ENCODE measurements at places on chromosomes 5 and 9. TPM values are rescaled to one million over a fixed set of nuclear protein-coding genes. Genes with fewer than 3 reads are reported as not detected.
A peak's percentile ranks its signal among the peaks of the same experiment; 100 is the strongest.

Gene SYNPO
- 174 TPM for total RNA-seq

- no peak overlapping the region for H3K4me3 ChIP-seq
- peaks cover 2% of the 10 kb centered on the region for H3K4me1 ChIP-seq
- no peak for DNase-seq
Measured at GRCh38 chr9:105436783-105437182, 11.1 kb upstream of the FSD1L start.

Gene UNC5A
- 0.48 TPM for total RNA-seq

DNA sequence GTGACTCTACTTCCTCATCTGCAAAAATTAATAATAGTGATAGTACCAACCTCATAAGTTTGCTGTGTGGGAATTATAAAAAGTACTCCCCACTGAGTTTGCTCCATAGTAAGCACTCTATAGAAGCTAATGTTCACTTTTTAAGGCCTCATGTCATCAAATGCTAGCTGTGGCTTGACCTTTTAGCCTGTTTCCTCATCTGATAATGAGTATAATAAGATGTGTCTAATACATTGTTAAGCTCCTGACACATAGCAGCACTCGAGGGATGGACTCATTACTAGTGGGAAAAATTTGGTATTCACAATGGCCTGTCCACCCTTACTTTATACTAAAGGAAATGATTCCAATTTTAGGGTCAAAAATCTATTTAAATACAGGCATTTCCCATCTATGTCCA is 26.1 kb upstream of the CAST start:
- no peaks in the 10 kb centered on the region for H3K4me1 ChIP-seq
- no peak for DNase-seq
- H3K27me3 ChIP-seq, result no peaks in the 10 kb centered on the region
- no peak overlapping the region for H3K27ac ChIP-seq

DNA sequence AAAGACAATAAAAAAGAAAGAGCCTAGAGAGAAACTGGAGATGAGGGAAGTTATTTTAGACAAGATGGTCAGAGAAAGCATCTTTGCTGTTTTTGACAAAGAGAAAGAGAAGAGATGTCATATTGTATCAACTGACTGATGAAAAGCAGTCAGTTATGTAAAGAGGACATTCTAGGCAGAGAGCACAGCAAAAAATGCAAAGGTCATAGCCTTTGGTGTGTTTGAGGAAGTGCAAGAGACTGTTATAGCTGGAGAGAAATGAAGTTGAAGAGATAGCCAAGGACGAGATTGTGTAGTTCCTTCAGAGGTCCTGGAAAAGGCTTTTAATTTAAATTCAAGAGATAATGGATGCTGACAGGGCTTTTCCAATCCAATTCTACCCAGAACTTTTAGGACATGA is 342.4 kb downstream of the RASEF start:
- H3K27me3 ChIP-seq, result no peaks in the 10 kb centered on the region
- H3K4me3 ChIP-seq, result no peak overlapping the region
- no peaks in the 10 kb centered on the region for H3K36me3 ChIP-seq

Gene LCP2
- total RNA-seq, result 5.0 TPM

- H3K4me1 ChIP-seq, result peaks cover 18% of the 10 kb centered on the region
- H3K27ac ChIP-seq, result peak overlapping the region; percentile 82
- no peaks in the 10 kb centered on the region for H3K36me3 ChIP-seq
- H3K27me3 ChIP-seq, result no peaks in the 10 kb centered on the region
- peak; percentile 56 for DNase-seq
- peak overlapping the region; percentile 65 for H3K4me3 ChIP-seq
Measured at GRCh38 chr9:127567035-127567729, 44.9 kb upstream of the STXBP1 start.

- no peaks in the 10 kb centered on the region for H3K4me1 ChIP-seq
- no peaks in the 10 kb centered on the region for H3K27me3 ChIP-seq
- no peaks in the 10 kb centered on the region for H3K36me3 ChIP-seq
- no peak for DNase-seq
Measured at GRCh38 chr5:36724467-36725332, 118.3 kb downstream of the SLC1A3 start.

DNA sequence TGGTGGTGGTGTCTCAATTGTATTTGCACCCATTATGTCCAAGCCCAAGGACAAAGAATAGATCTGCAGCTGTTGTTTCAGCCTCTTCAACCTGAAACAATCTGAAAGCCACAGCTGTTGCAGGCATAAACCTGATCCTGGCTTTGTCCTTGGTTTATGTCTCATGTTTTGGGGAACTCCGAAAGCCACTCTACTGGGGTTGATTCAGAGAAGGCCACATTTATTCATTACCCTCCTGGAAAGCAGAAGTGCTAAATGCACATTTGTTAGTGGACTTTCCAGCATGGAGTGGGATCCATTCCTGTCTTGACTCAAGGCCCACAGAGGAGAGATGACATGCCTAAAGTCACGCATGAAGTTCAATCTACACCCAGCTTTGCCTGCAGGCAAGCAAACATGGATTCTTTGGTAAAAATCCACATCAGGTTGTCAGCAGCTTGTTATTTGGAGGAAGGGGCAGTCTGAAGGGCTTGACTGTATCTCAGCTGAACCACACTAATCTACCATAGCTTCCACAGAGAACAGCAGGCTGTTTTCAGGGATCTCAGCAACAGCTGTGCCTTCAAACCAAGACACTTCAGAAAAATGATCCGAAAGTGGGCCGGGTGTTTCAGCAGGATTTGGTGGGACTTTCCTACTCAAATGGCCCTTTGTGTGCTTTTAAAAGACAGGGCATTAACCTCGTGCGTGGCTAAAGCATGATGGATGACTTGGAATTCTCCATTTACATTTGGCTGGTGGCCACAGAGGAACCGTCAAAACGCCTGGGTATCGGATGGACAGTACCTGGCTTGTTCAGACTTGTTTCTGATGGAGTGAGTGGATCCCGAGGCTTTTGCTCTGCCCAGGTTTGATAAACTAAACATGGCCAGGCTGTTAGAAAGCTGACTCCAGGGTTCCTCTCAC is 36.2 kb upstream of the ADAM19 start:
- no peak for DNase-seq
- no peaks in the 10 kb centered on the region for H3K4me1 ChIP-seq
- H3K4me3 ChIP-seq, result no peak overlapping the region
- no peaks in the 10 kb centered on the region for H3K36me3 ChIP-seq
- no peaks in the 10 kb centered on the region for H3K27me3 ChIP-seq

DNA sequence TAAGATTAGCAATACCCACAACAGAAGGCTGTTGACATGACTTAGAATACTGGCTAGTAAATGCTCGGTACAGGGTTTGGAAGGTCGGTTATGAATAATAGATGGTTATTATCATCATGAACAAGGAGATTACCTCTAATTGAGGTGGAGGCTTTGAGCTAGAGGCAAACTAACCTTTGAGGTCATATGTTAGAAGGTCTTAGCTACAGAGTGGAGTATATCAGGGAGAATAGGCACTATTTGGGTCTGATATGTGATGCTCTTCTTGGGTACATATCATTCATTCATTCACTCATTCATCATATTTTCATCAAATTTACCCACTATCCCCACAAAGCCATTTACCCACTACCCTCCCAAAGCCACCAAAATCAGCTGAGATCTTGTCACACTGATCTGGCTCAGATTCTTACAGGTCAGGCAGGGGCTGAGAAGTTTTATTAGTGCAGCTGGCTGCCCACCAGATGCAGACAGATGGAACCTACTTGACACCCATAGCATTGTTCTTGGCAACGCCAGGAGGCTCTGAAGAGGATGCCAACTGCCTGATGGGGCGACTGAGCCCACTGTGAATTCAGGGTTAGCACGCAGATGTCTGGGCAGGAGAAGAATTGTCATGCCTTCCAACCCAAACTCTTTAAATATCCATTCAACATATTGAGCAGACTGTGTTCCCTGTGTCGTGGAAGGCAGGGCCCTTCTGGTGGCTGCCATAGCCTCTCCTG is 90.2 kb upstream of the SH3PXD2B start:
- peaks cover 7% of the 10 kb centered on the region for H3K4me1 ChIP-seq
- no peak overlapping the region for H3K4me3 ChIP-seq
- no peaks in the 10 kb centered on the region for H3K36me3 ChIP-seq
- H3K27me3 ChIP-seq, result no peaks in the 10 kb centered on the region

DNA sequence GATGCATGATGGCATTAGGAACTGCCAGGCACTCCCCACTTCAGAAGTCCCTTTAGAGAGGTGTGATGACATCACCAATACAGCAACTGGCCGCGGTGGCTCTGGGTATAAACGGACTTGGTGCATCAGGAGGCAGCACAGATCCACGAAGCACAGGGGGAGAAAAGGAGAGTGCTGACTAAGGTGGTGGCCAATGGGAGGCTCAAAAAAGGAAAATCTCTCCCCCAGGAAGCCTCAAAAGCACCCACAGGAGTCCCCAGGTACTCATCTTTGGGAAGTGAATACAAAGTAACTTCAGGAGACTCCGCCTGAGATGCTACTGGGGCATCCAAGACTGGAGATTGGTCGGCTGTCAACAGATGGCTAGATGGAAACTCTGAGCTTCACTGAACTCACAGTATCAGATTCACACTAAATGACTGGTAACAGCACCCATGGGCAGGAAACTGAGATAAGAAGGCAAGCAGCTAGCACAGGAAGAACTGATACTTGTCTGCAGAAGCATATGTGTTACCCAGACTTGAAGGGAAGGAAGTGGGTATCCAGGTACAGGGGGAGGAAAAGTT is 7.6 kb downstream of the TTC39B start:
- H3K4me1 ChIP-seq, result peaks cover 8% of the 10 kb centered on the region
- no peak overlapping the region for H3K27ac ChIP-seq
- no peak for DNase-seq
- no peaks in the 10 kb centered on the region for H3K27me3 ChIP-seq

DNA sequence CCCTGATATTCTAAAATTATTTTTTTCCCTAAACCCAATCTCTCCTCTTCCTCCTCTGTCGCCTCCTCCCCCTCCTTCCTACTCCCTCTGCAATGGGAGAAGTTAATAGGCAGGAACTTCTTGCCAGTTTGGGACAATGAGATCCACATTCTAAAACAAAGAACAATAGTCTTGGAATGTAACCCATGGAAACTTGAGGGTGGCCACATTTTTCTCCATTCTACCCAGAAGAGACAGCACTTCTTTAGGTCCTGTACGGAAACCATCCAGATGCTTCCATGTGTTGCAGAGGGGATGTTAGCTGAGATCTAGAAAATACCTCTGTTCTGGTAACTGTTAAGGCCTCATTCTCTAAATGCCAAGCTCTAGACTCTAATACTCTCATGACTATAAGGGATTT is 10.0 kb downstream of the SPARC start:
- H3K4me1 ChIP-seq, result peaks cover 58% of the 10 kb centered on the region
- DNase-seq, result no peak
- no peak overlapping the region for H3K4me3 ChIP-seq
- H3K27me3 ChIP-seq, result no peaks in the 10 kb centered on the region
- no peaks in the 10 kb centered on the region for H3K36me3 ChIP-seq
- peak overlapping the region; percentile 67 for H3K27ac ChIP-seq

DNA sequence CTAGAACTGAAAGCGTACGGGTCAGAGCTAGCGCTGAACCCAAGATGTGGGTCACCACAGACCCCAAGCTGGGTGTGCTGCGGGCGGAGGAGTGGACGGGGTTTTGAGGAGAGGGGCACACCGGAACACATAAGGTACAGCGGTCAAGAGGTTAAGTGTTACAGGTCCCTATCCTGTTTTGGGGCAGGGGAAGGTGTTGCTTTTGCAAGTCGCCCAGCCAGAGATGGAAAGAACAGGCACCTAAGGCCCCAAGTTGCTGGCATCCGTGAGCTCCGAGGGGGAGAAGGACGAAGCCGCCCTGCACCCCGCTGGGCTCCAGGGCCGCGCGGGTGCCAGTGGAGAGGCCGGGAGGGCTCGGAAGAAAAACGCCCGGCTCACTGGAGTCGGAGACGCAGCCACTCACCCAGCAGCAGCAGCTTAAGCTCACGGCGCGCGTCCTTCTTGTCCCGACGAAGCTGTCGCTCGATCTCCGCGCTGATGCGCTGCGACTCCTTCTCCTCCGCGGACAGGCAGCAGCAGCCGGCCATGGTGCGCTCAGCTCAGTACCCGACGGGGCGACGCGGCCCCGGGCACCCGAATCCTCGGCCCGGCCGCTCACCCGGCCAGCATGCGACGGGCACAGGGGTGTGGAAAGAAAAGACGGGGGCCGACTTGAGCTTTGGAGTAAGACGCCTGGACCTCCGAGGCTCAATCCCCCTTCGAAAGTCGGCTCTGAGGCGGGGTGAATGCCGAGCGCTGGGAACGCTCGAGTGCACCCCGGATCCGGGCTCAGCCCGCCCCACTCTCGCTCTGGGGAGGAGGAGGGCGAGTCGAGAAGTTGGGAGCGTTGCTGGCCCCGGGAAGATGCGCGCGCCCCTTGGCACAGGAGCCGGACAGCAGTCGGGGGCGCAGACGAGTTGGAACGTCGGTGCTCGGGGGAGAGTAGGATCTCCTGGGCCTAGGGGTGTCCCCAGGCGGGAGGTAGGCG is 572 bp downstream of the GNA14 start:
- H3K27me3 ChIP-seq, result no peaks in the 10 kb centered on the region
- H3K36me3 ChIP-seq, result no peaks in the 10 kb centered on the region
- DNase-seq, result peak; percentile 67
- H3K4me3 ChIP-seq, result peak overlapping the region; percentile 52

Gene IL4
- total RNA-seq, result not detected

Gene PCDHB2
- total RNA-seq, result 4.0 TPM

- H3K36me3 ChIP-seq, result no peaks in the 10 kb centered on the region
- no peak overlapping the region for H3K4me3 ChIP-seq
- DNase-seq, result no peak
- H3K4me1 ChIP-seq, result no peaks in the 10 kb centered on the region
- H3K27ac ChIP-seq, result no peak overlapping the region
Measured at GRCh38 chr9:130276955-130277354, 11.4 kb downstream of the HMCN2 start.

DNA sequence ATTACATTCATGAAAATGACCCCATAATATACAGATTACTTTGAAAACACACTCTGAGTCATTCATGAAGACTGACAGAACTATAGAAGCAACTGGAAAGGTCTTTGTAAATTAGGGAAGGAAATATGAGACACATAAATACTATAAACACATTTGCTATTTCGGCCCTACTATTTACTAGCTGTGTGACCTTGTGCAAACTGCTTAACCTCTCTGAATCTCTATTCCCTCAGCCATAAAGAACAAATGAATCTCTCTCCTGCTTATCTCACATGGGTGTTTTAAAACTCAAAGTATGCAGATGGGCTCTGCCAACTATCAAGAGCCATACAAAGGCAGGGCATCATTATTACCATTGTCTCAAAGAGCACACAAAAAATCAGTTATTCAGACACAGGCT is 52.9 kb downstream of the APBA1 start:
- no peak for DNase-seq
- no peaks in the 10 kb centered on the region for H3K27me3 ChIP-seq
- no peaks in the 10 kb centered on the region for H3K36me3 ChIP-seq
- H3K4me3 ChIP-seq, result no peak overlapping the region

DNA sequence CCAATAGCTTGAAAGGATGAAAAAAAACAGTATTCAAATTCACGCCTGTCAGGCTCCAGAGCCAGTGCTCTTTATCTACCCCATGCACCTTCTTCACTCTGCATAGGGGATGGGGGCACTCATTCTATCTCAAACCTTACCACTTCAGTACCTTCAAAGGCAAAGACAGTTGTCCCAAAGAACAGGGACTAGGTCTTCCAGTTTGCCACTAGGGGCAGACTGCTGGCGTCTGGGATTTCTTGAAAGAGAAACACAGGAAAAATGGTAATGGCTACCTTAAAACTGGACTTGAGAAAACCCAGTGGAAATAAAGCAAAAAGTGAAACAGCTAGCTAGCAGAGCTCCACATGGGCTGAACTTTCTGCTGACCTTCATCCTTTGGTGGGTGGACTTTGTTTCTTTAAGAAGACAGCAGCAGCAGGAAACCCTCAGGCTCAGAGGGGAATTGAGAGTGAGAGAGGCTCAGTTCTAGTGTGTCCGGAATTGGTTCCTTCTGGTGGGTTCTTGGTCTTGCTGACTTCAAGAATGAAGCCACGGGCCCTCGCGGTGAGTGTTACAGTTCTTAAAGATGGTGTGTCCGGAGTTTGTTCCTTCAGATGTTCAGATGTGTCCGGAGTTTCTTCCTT is 41.0 kb upstream of the SLC36A1 start:
- no peaks in the 10 kb centered on the region for H3K27me3 ChIP-seq
- DNase-seq, result no peak
- no peaks in the 10 kb centered on the region for H3K36me3 ChIP-seq
